AG09309 (cell line): ENCODE measurements at places on chromosomes 6 and 20.

- DNase-seq, result peak; percentile 64
Observed at GRCh38 chr6:126180585-126180984, 159.3 kb upstream of the CENPW start.

GRCh38 chr6:170269846-170270541 lies 20.9 kb downstream of the DLL1 start:
- DNase-seq, result peak; percentile 20

GRCh38 chr6:85460921-85461797 lies 11.3 kb downstream of the NT5E start:
- no peak for DNase-seq

- DNase-seq, result no peak
Observed at GRCh38 chr6:116381000-116381399, 10.3 kb downstream of the DSE start.

DNA sequence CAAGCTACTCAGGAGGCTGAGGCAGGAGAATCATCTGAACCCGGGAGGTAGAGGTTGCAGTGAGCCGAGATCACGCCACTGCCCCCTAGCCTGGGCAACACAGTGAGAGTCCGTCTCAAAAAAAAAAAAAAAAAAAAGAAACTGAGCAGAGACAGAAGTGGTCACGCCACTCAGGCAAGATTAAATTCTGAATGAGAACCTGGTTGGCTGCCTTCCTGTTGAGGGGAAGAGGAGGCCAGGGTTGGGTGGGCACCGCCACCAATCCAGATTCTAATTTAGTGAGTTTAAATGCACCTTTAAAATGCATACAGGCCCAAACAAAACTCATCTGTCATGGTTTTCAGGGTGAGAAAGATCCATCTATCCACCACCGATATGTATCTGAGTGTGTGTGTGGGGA lies 23.7 kb upstream of the CCDC167 start:
- no peak for DNase-seq

- DNase-seq, result no peak
Observed at GRCh38 chr6:79188885-79189480, 45.5 kb downstream of the HMGN3 start.

DNA sequence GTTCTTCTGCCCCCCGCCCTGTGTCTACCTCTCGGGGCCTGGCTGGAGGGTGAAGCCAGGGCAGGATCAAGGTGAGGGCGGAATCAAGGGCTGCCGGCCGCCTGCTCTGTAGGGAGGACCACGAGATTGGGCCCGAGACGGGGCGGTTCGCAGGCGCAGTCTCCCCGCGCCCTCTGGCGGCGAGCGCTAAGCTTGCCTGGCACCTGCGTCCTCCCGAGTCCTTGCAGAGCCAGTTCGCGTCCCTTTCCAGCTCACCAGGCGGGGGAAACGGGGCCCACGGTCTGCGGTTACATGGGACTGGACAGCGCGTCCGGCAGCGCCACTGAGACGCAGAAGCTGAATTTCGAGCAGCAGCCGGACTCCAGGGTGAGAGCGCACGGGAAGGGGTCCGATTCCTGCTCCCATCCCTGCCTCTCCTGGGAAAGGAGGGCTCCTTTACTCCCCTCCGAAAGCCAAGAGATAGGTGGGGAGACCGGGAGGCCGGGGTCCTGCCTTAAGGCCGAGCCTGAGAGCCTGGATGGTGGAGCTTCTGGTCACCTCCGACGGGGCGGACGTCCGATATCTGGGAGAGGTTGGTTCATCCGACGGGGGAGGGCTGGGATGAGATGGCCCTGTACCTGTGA lies 3.6 kb upstream of the MATN4 start:
- DNase-seq, result no peak

DNA sequence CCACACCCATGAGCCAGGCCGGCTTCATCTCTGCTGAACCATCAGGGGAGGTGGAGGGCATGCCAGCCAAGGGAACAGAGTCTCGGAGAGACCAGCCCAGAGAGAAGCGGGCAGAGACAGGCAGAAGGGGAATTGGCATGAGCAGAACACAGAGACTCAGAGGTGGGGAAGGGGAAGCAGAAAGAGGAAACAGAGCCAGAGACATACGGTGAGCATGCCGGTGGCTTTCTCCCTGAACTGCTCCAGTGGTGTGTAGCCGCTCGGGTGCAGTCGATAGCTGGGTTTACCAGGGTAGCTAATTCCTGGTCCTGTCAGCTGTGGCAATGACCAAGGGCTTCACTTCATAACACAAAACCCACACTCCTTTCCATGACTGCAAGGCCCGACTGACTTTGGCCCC lies 83.6 kb upstream of the CCDC167 start:
- no peak for DNase-seq

- no peak for DNase-seq
Observed at GRCh38 chr6:129894921-129895320, 33.8 kb upstream of the TMEM244 start.

DNA sequence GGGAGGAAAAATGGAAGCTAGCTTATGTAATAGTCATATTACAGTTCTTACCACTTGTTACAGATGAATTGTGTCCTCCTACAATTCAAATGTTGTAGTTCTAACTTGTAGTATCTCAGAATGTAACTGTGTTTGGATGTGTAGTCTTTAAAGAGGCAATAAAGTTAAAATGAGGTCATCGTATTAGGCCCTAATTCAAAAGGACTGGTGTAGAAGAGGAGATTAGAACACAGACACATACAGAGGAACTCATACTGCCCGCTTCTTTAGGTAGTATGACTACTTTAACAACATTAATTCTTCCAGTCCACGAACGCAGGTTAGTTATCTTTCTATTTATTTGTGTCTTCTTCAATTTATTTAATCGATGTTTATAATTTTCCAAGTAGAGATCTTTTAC lies 46.5 kb upstream of the TPD52L1 start:
- no peak for DNase-seq

DNA sequence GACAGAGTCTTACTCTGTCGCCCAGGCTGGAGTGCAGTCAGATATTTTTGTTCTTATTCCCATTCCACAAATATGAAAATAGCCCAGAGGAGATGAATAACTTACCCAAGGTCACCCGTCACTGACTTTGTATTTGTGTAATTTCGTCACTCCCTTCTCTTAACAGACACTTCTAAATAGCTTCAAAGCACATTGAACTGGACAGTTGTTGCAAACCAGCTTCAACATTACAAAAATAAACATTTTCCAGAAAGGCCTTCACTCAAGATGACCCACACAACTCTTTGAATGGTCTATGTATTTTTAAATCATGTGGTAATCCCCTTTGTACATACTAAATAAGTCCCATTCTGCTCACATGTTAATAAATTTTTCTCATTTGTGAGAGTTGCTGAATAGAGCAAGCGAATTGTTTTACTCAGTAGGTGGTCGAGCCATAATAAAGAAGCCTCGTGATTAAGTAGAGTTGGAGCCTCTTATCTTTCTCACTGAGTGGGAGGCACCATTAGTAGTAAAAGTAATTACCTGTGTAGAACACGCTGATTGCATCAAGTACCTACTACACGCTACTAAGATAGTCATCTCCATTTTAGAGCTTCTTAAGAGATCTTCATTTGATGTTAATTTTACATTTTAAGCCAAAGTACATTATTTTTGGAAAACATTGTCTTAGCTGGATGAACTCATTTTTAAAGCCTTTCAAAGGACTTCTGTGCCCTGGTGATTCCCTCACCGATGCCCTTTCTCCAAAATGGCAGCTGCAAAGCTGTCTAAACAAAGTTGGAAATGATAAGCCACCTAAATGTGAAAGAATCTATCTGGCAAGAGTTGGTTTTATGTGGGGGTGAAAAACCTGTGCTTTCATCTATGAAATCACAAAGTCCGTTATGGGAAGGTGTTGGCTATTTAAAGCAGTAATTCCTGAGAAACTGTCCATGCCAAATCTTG lies 110.0 kb downstream of the TSHZ2 start:
- DNase-seq, result no peak

- DNase-seq, result no peak
Observed at GRCh38 chr20:40314278-40314677, 374.8 kb downstream of the MAFB start.

- DNase-seq, result no peak
Observed at GRCh38 chr6:160519603-160520042, 144.5 kb downstream of the LPA start.

- DNase-seq, result no peak
Observed at GRCh38 chr6:90118069-90118468, 178.6 kb downstream of the BACH2 start.

DNA sequence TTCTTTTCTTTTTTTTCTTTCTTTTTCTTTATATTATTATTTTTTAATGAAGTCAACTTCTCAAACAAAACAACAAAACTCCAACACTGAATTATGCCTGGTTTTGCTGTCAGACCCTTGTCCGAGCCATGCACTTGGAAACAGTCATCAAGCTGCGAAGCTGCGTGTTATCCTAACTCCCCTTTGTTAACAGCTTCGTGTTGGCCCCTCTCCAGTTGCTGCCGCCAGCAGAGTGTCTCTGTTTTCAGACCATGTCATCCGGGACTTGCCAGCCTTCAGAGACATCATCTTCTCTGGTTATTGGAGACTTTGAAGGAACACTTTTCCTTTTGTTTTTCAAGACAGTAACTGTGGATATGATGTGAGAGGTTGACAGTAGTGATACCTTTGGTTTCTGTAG lies 83.1 kb downstream of the TRMT11 start:
- no peak for DNase-seq

- no peak for DNase-seq
Observed at GRCh38 chr6:41092421-41093140, 19.8 kb downstream of the NFYA start.

- no peak for DNase-seq
Observed at GRCh38 chr6:142286088-142286409, 15.8 kb upstream of the ADGRG6 start.

- DNase-seq, result no peak
Observed at GRCh38 chr6:30703011-30703410, 12.2 kb upstream of the NRM start.

DNA sequence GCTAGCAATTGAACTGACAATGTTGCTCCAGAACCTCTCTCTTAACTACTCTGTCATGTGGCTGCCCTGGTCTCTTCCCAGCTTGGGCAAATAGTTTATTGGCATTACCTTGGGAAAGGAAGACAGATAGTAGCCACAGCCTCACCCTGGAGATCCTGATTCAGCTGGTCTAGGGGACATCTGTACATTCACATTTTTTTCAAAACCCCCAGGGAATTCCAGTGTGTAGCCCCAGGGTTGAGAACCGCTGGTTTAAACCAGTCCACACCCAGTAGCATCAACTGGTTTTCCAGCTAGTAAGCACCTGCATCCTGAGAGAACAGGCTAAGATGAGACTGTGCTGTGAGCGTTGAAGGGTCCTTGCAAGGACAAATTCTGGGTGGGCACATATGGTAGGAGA lies 9.6 kb downstream of the SCUBE3 start:
- DNase-seq, result no peak

DNA sequence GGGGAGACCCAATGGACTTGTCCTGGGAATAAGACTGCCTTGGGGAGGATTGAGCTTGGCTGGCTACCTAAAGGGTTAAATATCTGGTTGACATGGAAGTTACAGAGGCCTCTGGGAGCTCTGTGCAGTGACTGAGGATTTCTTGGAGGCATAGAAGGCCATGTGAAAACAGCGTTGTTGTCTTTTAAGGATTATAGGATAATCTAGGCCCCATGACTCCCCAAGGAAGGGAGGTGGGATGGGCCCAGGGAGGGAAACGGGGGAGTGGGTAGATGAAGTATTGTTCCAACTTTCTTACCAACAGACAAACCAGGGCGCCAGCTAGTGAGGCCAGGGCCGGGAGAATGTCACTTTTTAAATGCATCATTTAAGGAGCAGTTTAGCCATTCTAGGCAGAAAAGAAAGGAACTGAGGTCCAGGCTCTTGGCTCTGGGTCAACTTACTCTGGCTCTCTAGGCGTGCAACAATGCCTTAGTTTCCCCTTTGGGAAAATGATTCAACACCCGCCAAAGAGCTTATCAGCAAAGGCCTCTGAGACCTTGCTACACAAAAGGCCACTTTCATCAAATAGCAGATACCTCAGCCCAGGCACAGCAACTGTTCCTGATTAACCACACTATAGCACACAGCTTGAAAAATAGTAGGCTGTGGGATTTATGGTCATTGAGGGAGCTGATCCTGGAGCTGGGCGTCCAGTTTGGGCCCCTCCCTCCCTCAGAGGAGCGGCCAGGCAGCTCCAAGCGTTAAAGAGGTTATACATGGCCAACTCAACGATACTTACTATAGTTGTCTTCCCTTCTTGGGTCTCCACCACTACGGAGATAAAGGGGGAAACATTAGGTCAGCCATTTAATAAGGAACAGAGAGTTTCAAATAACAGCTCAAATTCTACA lies 7.0 kb downstream of the MRPS18A start:
- no peak for DNase-seq

- peak; percentile 49 for DNase-seq
Observed at GRCh38 chr6:17086469-17086868, 15.4 kb upstream of the STMND1 start.

DNA sequence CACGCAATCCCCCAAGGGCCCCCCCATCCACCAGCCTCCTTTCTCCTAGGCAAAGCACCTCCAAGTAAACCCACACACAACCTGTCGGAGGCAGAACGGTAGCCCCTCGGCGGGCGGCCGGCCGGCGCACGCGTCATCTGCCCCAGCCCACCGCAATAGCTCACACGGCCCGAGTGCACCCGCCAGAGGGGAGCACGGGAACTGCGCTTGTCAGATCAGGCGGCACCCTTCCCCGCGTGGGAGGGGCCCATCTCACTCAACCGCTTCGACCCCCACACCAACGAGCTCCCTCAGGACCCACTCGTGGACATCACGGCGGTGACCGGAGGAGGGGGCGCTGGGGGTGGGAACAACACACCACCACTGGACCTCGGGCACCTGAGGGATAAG lies 767.9 kb upstream of the DEFB115 start:
- DNase-seq, result no peak

GRCh38 chr20:39164642-39165041 lies 202.5 kb downstream of the DHX35 start:
- DNase-seq, result no peak

DNA sequence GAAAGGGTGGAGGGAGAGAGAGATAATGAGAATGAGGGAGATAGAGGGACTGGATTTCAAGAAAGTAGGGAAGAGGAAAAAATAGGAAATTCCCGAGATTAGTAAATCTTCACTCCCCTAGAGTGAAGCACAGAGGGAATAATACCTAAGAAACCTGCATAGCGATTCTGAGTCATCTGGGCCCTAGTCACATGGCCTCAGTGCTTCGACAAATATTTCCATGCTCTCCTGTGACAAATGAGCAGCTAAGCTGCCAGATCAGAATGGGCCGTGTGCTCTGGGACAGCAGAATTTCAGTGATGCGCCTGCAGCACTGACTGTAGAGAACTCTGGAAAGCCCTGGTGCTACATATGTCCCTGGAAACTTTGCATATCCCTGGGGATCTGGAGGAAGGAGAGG lies 48.6 kb upstream of the GRIK2 start:
- no peak for DNase-seq

GRCh38 chr20:46720019-46720418 lies 10.6 kb downstream of the SLC2A10 start:
- no peak for DNase-seq
